Neural crest cell (in vitro differentiated cells): ENCODE measurements at places on chromosomes 11 and 22.

DNA sequence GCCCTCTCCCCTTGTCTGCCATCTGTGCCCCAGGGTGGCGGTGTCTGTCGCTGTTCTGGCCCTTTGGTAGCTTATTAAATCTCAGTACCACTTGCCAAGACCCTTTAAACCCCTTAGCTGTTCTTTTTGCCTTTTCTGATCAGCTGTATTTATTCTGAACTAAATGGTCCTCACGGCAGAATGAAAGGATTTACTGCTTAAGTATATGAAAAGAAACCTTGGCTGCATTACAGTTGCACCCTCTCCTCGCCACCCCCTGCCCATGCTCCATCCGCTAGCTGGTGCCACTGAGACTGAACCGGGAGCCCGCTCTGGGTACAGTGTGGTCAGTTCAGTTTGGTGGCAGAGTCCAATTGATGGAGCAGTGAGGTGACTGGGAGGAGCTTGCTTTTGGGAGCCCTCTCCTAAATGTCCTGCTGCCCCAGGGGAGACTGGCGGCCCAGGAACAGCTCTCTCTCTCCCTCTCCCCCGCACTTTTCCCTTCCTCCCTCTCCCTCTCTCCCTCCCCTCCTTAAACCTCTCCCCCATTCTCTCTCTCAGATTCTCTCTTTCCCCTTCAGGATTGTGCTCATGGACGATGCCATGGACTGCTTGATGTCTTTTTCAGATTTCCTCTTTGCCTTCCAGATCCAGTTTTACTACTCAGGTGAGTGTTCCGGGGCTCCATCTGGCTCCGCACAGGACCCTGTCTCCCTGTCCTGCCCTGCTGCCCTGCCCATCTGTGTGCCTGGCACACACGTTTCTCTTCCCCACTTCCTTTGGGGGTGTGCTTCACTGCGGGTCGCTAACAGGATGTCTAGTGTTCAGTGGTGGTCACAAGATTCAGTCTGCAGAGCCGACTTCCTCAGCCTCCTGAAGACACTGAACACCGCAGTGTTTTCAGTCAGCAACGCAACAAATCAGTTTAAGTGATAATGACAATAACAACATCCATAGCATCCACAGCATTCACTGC lies 21.8 kb downstream of the ARFGAP2 start:
- no peak for DNase-seq

GRCh38 chr11:6611963-6612212 lies 128 bp downstream of the TAF10 start:
- DNase-seq: no peak

- DNase-seq: no peak
These were observed 4.0 kb downstream of the TOMM22 start for GRCh38 chr22:38685761-38686160.

DNA sequence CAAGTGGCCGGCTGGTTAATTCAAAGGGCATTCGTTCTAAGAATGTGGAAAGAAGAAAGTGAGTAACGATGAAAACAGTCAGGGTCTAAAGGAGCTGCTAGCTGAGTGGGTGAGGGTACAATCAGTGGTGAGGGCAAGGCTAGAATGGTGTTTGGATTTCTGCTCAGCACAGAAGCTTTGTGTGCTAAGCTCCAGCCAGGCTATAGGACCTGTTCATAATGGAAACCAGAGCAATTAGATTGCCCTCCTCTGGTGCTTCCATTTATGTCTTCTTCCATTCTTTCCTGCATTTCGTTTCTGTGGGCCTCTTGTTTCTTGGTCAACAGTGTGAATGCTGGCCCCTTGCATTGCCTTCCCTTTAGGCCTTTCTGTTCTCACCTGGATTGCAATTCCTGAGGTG lies 572.9 kb upstream of the CHORDC1 start:
- DNase-seq: no peak

GRCh38 chr11:20138707-20139106 lies 21.6 kb downstream of the DBX1 start:
- no peak for DNase-seq

GRCh38 chr11:11663907-11664306 lies 42.1 kb upstream of the GALNT18 start:
- DNase-seq: no peak

DNA sequence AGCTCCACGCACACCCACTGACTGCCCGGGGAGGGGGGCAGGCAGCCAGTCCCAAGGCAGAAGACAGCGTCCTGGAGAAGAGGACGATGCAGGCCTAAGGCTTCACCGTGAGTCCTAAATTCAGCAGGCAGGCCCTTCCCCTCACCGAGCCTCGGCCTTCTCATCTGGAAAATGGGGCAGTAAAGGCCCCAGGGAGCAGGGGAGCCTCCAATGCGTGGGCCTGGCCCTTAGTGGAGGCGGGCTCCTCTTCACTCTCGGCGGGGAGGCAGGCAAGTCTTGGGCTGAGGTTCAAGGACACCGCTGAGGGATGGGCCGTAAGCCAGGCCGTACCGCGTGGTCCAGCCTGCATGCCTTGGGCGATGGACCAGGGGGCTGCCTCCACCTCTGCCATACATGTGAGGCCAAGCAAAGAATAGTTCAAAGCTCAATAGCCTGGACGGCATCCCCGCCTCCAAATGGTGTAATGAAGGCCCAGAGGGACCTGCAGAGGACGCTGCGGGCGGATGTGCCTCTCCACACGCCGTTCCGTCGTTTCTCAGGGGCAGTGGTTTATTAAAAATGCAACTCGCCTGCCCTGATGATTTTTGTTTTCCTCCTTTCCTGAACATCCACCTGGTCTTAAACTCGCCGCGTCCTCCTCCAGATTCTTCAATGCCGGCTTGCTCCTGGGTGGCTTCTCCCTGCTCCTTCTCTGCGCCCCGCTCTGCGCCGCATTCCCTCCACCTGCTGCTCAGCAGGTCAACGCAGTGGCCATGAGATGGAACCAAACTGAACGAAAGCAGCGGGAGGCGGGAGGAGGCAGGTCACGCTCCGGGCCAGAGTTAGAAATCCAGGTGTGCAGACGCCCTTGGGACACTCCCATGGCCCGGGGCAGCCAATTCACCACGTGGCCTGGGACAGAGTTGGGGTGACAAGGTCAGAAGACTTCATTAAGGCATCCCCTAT lies 627.8 kb downstream of the TBC1D22A start:
- DNase-seq: no peak

DNA sequence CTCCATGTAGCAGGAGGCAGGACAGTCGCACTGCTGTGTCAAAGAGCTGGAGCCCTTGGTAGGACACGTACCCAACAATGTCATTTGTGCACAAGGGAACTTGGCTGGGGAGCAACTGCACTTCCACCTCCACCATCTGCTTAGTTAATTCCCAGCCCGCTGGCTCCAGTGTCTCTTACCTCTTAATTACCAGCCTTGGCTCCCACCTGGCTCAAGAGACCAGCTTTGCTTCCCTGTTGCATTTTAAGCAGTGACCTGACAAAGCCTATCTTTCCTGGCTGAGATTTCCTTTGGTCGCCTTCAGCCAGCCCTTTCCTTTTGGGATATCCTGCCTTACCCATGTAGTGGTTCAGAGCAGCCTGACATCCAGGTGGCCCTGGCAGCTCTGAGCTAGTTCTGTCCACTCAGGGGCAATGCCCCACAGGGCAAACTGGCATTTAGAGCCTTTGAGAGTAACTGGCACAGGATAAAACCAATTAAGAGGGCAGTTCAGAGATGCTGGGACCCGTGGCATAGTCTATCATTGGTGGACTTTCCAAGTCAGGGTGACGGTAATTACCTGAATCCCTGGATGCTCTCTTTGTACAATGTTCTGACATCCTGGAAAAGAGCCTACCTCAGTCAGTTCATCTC lies 212.6 kb upstream of the SORL1-AS1 start:
- no peak for DNase-seq

DNA sequence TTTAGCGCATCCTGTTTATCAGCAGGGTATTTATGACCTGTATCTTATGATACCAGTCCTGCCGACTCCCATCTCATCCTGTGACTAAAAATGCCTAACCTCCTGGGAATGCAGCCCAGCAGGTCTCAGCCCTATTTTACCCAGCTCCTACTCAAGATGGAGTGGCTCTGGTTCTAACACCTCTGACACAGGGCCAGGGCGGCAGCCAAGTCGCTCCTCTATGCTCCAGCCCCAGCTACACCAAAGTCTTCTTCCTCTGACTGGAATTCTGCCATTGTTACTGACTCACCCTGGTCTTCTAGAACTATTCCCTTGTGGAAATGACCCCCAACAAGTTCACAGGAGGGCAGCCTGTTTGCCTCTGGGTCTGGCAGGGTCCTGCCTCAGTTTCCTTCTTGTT lies 7.9 kb upstream of the C1QTNF6 start:
- no peak for DNase-seq

DNA sequence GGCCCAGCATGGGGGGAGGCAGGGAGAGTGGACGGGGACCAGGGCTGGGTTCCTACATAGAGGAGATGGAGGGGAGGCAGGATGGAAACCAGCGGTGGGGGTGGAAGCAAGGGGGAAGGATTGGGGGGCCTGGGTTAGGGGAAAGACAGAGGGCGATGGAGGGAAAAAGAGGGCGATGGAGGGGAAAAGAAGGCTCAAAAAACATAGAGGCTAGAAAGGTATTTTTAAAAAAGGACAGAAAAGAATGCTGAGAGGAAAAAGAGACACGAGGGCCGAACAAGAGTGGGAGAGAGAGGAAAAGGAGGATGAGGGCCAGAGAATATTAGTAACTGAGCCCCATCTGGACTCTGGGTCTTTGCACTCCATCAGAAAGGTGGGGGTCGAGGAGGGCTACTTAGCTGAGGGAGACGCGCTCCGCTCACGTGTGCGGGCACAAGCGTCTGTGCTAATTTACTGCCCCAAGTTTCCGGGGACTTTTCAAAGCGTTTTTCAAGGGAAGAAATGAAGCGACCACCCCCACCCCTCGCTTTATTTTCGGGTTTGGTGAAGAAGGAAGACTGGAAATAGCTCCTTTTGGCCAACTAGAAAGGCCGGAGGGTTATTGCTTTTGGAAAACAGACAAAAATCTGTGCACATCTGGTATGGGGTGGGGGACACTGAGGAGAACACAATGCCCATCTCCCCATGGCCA lies 14.5 kb downstream of the PAX6 start:
- no peak for DNase-seq

GRCh38 chr11:57800444-57801182 lies 39.0 kb downstream of the CTNND1 start:
- DNase-seq: peak; percentile 14

DNA sequence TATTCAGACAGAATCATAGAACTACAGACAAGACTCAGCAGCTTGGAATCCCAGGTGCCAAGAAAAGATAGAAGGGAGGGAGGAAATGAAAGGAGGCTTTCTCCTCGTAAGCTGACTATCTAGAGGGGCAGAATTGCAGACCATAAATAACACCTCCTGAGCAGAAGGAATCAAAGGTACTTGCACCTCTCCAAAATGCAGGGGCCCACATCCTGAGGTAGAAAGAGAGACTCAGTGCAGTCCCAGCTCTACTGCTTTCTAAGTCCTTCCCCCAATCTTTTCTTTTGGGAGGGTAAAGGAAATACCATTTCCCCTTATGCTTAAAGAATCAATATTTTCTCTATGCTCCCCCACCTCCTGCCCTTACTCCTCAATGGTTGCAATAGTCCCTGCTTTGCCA lies 55.2 kb downstream of the SYTL2 start:
- DNase-seq: no peak

DNA sequence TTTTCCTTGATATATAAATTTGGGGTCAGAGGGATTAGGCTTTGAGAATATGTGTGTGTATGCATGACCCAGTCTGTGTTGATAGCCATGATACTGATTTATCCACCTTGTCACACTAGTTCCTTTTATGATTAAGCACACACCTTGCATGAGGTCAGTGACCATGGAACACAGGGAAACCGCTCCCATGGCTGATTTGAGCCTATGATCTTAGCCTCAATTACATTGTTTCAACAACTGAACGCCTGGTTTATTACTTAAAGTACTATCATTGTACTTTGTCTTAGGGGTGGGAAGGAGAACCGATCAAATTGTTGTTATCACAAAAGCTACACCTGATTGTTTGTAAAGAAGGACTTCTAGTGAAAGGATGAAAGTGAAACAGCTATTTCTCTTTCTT lies 70.7 kb downstream of the ARFGAP2 start:
- no peak for DNase-seq

- DNase-seq: no peak
These were observed 133.4 kb downstream of the DCDC1 start for GRCh38 chr11:31236143-31236542.

DNA sequence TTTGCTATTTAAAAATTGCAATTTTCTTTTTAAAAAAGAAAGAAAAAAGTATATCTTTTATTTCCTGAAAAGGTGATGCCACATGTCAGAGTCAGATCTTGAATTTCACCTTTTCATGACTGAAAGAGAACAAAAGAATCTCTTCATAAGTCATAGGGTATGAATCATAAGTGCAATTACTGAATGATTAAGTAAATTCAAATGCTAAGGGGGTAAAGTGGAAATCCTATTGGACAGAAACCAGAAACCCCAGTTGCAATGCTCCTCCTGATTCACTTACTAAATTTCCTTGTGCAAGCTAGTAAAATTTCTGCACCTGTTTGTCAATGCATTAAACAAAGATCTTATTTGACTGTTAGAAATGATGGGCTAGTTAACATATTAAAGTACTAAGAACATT lies 8.2 kb upstream of the PRRG4 start:
- no peak for DNase-seq

- peak; percentile 93 for DNase-seq
These were observed 743.6 kb downstream of the ETS1 start for GRCh38 chr11:127843483-127844396.

DNA sequence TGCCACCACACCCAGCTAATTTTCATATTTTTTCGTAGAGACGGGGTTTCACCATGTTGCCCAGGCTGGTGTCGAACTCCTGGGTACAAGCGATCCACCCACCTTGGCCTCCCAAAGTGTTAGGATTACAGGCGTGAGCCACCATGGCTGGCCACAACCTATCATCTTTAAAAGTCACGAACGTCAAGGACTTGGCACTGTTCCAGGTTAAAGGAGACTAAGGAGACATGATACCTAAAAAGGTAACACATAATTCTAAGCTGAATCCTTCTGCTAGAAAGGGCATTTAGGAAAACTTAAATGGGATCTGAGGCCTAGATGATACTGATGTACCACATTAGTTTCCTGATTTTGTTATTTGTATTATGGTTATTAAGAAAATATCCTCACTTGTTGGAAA lies 43.3 kb upstream of the SYT9 start:
- DNase-seq: no peak

- DNase-seq: no peak
These were observed 43.9 kb downstream of the PDHX start for GRCh38 chr11:34960277-34960676.

DNA sequence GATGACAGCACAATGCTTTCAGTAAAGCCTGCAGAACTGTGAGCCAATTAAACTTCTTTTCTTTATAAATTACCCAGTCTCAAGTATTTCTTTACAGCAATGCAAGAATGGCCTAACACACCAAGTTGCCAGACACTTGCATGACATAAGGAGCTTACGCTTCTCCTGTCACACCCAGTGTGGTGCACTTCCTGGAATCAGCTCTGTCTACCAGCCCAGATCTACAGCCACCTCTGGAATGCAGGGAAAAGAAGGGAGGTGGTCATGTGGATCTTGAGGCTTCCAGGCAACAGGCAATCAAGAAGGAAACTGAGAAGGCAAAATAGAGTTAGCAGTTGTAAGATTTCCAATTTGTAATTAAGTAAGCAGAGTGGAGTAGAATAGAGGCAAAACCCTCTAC lies 37.4 kb upstream of the SESN3 start:
- no peak for DNase-seq
